AG09319 (cell line): ENCODE measurements at places on chromosomes 13 and 19.

DNA sequence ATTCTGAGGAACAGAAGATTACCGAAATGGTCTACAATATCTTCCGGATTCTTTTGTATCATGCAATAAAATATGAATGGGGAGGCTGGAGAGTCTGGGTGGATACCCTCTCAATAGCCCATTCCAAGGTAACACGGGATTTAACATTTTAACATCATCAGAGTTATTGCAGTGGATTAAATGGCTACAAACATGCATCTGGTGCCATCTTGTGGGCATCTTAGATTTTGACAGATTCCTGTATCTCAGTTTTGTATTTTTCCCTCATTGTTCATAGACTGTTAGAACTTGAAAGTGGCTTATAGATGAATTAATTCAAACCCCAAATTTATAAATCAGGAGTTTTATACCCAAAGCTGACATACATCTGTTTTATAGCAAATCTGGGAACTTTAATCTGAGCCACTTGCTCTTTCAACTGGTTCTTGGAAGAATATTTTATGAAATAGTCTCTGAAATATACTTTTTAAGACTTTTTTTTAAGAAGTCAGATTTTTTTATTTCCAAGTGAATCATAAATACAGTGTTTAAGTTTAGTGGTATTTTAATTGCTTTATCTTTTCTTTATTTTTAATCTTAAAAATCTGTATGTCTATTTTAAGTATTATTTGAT, 215.2 kb downstream of the NBEA start:
- no peak for DNase-seq

DNA sequence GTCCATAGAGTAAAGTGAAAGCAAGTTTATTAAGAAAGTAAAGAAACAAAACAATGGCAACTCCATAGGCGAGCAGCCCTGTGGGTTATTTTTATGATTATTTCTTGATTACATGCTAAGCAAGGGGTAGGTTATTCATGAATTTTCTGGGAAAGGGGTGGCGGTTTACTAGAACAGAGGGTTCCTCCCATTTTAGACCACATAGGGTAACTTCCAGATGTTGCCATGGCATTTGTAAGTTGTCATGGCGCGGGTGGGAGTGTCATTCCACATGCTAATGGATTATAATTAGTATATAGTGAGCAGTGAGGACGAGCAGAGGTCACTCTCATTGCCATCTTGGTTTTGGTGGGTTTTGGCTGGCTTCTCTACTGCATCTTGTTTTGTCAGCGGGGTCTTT, 8.4 kb upstream of the DCUN1D2 start:
- DNase-seq, result no peak

DNA sequence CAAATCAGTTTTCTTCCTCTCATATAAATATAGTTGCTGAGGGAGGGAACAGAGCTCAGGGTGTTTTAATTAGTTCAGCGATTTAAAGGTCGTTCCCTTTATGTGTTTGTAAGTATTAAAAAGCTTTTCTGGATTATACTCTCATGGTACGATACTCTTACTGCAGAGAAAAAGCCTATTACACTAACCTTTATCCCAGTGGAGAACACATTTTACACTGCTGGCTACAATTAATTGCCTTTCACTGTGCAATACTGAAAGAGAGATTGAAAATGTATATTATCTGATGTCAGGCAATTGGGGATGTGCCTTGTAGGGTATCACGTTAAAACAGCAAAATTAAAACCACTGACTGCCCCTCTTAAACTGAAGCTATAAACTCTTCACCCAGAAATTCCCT, 526.9 kb upstream of the SGCG start:
- no peak for DNase-seq

GRCh38 chr13:21759463-21759862, 88.6 kb downstream of the FGF9 start:
- no peak for DNase-seq

- no peak for DNase-seq
Measured at GRCh38 chr13:23778879-23779278, 110.3 kb downstream of the MIPEP start.

- DNase-seq, result no peak
Measured at GRCh38 chr19:48455908-48456562, 661 bp downstream of the KCNJ14 start.

DNA sequence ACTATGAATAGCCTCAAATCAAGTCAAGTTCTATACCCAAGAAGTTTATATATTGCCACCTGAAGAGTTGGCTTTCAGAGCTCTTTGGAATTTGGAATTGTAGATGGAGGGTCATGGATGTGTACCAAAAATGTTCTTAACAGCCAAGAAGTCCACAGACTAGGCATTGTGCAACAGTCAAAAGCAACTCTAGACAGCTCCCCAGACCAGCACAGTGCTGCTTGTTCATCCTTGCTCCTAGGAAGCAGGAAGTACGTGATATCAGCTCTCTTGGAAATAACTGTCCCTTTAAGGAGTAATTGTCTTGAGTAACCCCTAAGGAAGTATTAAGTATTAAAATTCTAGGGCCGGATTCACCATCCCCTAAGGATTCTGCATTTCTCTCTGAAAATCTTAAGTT, 30.7 kb upstream of the IL17D start:
- DNase-seq, result peak; percentile 8

DNA sequence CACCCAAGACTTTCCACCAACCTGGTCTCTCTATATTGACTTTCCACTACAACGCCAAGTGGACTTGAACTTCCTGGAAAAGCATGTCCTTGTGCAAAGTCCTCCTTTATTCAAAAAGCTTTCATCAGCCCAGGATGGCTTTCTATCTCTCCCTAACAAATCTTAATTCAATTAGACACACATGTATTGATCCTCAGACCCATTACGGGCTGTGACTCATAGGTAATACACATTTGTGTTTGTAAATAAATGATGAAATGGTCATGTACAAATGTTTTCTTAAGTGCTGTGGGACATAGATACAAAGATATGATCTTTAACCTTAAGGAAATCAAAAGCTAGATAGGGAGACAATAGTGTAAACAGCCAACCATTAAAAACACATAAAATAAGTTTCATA, 1189.7 kb downstream of the EFNB2 start:
- DNase-seq, result no peak

DNA sequence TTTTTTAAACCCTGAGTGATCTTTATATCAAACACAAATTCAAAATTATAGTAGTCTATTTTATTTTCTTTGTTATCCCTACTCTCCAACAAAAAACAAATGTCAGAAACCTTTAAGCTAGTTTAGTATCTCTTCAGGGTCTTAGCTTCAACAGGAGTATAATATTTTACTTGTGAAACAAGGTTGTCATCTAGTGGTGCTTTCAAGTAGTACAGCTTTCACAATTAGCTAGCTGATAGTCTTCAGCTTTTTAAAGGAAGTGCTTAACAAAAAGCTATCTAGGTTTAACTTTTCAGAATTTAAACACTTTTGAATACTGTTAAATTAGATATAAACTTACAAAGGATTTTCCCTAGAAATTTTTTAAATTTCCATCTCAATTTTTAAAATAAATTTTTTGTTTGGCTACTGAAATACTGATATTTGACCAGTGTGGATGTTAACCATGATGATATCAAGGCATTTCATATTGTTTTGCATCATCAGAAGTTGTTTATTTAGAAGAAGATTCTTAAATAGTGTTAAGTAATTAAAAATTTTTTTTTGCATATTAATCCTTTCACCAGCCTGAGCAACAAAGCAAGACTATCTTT, 34.2 kb downstream of the TDRD3 start:
- DNase-seq, result peak; percentile 40

- DNase-seq, result peak; percentile 69
Measured at GRCh38 chr19:40305403-40305802, 20.3 kb upstream of the AKT2 start.

DNA sequence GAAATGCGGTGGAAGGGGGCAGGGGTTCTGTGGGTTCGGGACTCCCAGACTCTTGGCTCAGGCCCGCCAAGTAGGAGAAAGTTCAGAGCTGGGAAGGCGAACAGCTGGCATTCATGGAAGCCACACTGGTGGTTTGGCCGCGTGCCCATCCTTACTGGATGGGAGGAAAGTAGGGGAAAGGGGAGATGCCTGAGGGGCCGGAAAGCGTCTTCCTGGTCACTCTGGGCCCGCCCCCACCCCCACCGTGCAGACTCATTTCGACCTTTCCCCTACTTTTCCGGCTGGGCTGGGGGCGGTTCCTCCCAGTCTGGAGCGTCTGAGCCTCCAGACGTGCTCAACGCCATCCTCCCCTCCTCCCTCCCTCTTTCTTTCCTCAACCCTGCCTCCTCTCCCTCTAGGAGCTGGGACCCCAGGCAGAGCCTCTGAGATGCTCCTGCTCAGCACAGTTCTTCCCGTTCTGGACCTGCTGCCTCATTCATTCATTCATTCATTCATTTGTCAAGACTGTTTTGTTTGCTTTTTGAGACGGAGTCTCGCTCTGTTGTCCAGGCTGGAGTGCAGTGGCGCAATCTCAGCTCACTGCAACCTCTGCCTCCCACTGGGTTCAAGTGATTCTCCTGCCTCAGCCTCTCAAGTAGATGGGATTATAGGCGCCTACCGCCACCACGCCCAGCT, 3.5 kb downstream of the ANGPTL4 start:
- peak; percentile 96 for DNase-seq

GRCh38 chr19:48501494-48502349, 9.9 kb downstream of the LMTK3 start:
- no peak for DNase-seq

- DNase-seq, result no peak
Measured at GRCh38 chr13:33110713-33111413, 94.6 kb downstream of the KL start.

GRCh38 chr19:17314007-17314593, 4.7 kb downstream of the DDA1 start:
- DNase-seq, result no peak

- no peak for DNase-seq
Measured at GRCh38 chr19:7869453-7869909, 4.7 kb downstream of the PRR36 start.

DNA sequence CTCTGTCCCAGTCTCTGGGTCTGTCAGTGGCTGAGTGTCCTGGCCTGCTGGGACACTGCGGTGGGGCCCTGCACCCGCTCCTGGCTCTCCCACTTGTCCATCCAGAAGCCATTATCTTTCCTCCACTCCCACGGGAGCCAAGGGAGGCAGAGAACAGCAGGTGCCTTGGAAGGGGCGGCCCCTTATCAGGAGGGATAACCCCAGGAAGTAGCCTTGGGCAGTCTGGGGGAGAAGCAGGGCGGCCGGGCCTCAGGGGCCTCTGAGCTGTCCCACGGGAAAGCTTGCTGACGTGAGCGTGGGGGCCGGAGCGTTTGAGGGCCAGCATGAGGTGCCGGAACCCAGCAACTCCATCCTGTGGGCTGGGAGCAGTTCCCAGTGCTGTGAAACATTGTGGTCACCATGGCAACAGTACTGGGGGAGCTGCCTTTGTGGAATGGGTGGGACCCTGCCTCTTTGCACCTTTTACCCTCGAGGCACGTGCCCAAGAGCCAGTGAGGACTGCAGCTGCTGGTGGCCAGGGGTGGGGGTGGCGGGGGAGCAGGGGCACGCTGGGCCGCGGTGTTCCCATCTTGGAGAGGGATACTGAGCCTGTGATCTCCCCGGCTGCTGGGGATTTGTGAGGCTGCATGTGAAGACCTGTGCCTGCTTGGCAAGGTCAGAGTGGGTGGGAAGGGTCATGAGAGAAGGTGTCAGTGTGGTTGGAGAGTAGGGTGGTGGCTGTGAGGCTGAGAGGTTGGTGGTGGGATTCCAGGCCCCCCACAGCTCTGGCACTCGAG, 20.9 kb downstream of the KLHL26 start:
- no peak for DNase-seq

DNA sequence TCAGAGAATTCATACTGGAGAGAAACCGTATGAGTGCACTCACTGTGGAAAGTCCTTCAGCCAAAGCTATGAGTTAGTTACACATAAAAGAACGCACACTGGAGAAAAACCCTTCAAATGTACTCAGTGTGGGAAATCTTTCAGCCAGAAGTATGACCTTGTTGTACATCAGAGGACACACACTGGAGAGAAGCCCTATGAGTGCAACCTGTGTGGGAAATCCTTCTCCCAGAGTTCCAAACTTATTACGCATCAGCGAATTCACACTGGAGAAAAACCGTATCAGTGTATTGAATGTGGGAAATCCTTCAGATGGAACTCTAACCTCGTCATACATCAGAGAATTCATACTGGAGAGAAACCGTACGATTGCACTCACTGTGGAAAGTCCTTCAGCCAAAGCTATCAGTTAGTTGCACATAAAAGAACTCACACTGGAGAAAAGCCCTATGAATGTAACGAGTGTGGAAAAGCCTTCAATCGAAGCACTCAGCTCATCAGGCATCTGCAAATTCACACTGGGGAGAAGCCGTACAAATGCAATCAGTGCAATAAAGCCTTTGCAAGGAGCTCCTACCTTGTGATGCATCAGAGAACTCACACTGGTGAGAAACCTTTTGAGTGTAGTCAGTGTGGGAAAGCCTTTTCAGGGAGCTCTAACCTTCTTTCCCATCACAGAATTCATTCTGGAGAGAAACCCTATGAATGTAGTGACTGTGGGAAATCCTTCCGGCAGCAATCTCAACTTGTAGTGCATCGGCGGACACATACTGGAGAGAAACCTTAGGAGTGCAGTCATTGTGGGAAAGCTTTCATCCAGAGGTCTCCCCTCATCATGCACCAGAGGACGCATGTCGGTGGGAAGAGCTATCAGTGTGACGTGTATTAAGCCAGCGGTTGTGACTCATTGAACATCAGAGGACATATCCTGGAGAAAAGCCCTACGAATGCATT, 16.5 kb upstream of the ZNF8 start:
- no peak for DNase-seq

DNA sequence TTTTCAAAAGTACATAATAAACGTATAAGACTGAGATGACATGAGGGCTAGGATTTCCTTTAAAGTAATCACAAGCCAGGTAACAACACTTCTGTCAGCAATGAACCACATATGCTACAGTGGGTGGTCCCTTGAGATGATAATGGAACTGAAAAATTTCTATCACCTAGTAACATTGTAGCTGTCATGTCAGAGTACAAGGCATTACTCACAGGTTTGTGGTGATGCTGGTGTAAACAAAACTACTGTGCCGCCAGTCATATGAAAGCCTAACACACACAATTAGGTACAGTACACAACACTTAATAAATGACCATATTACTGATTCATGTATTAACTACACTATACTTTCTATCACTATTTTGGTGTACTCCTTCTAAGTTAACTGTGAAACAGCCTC, 36.8 kb downstream of the MIPEP start:
- no peak for DNase-seq

GRCh38 chr13:35838356-35838755, 292.8 kb downstream of the DCLK1 start:
- peak; percentile 28 for DNase-seq

DNA sequence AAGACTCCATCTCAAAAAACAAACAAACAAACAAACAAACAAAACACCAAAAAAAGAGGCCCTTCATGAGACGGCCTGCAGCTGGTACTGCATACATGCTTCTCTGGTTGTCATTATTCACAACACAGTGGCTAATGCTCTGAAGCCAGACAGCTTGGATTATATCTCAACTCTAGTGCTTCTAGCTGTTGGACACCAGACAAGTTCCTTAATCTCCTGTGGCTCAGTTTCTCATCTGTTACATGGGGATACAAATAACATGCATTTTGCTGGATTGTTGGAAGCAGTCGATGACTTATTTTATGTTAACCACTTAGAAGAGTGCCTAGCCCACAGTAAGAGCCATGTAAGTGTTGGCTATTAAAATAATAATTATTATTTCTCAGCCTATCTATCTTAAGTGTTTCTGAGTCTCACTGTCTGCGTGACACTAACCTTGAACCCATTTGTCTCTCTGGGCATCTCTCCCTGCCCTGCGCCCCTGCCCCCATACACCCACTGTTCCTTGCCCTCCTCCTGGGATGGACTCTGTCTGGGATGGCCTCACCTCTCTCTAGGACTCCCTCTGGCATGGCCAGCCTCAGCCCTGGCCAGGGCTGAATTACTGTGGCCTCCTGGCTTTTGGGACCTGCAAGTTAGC, 3.1 kb upstream of the JUNB start:
- DNase-seq, result no peak

- no peak for DNase-seq
Measured at GRCh38 chr13:110756219-110756631, 42.7 kb downstream of the ING1 start.
